ENCODE measurements at places on chromosomes 3 and 15.

DNA sequence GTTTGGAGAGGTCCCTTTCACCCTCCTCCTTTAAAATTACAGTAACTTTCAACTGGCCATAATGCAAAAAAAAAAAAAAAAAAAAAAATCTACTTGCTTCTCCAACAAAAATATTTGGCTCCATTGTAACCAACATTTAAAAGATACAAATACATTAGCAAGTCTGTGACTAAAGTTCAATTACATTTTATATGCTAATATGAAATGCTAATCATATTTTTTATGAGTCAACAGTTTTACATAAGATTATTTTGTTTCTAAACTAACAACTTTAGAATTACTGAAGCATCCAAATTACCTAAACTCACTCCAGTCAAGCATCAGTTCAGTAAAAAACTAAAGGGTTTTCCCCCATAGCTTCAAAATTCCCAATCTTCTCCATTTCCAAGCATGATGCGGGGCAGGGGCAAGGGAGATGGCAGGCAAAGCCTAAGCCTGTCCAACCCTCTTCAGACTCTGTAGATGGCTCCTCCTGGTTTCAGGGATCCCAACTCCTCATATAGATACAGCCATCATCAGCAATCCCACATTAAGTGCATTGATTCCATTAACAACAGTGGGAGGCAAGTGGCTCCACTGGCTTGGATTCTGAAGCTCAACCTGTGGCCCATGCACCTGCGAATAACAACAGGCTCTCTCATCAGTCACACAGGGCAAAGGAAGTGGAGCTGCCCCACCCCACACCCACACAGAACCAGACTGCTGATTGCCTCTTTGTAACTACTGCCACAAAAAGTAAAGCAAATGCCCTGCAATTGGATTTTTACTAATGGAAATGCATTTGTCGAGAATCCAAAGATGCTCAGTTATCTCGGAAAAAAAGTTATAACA is 15.0 kb downstream of the SFMBT1 start:
- DNase-seq = no peak

DNA sequence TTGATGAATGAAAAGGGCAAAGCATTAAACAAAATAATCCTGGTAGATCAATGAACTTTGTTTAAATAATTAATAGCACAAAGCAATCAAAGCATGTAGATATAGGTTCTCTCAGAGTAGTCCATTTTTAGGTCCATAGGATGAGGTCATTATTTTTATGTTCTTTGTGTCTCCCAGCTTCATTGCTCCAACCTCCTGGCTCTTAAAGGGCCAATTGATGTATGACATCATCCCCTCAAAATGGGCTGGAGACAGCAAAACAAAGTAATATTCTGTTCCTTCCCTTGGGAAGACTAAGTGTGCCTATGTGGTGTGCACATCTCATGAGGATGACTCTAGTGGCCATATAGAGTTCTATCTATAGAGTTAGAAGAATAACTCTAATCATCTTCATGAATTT is 49.5 kb downstream of the HMG20A start:
- DNase-seq = no peak

- no peak for DNase-seq
Observed at GRCh38 chr3:138781012-138781470, 53.7 kb downstream of the PIK3CB start.

DNA sequence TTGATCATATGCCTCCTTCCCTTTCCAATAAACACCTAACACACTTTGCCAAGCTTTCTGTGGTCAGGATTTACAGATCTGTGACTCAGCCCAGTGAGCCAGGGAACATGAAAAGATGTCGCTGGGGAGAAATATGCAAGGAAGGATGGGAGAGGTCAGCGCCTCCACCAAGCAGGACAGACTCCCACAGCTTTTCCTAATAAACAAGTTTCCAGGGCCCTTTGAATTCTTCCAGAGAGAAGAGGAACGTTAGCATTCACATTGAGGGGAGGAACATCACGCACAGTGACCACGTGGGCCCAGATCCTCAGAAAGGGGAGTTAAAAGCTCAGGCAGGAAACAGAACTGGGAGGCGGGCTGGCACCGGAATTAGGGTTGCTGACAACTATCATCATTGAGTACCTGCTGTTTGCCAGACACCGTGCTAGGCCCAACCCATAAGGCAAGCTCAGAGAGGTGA is 33.3 kb upstream of the MRPS22 start:
- no peak for DNase-seq

- no peak for DNase-seq
Observed at GRCh38 chr3:184651904-184652303, 60.0 kb downstream of the MAGEF1 start.

DNA sequence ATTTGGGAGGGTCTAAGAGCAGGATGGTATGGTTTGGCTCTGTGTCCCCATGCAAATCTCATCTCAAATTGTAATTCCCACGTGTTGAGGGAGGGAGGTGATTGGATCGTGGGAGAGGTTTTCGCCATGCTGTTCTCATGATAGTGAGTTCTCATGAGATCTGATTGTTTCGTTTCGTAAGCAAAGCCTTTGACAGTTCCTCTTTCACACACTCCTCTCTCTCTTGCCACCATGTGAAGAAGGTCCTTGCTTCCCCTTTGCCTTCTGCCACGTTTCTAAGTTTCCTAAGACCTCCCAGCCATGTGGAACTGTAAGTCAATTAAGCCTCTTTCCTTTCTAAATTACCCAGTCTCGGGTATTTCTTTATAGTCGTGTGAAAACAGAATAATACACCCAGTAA is 553.7 kb downstream of the TAFA4 start:
- no peak for DNase-seq

DNA sequence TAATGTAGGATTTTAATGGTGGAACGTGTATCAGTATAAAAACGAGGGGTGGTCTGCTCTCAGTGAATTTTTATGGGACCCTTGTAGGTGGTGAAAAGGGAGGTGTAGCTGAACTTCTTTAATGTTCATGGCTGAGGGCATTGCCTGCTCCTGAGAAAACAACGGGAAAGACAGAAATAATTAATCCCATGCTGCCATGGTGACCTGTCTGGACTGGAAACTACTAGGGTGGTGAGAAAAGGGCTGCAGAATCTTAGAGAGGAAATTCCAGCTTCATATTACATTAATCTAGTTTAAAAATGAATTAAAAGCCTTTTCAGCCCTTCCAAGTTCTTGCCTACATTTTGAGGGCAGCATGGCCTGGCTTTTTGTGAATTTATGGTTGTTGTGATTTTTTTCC is 47.6 kb downstream of the ZBTB38 start:
- DNase-seq = no peak

DNA sequence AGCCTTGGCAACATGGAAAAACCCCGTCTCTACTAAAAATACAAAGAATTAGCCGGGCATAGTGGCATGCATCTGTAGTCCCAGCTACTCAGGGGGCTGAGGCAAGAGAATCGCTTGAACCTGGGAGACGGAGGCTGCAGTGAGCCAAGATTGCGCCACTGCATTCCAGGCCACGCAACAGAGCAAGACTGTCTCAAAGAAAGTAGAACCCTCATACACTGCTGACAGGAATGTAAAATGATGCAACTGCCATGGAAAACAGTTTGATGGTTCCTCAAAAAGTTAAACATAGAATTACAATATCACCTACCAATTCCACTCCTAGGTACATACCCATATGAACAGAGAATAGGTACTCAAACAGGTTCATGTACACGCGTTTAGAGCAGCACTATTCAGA is 158.9 kb downstream of the TBC1D5 start:
- no peak for DNase-seq

- no peak for DNase-seq
Observed at GRCh38 chr15:100635406-100636071, 33.1 kb downstream of the ASB7 start.

DNA sequence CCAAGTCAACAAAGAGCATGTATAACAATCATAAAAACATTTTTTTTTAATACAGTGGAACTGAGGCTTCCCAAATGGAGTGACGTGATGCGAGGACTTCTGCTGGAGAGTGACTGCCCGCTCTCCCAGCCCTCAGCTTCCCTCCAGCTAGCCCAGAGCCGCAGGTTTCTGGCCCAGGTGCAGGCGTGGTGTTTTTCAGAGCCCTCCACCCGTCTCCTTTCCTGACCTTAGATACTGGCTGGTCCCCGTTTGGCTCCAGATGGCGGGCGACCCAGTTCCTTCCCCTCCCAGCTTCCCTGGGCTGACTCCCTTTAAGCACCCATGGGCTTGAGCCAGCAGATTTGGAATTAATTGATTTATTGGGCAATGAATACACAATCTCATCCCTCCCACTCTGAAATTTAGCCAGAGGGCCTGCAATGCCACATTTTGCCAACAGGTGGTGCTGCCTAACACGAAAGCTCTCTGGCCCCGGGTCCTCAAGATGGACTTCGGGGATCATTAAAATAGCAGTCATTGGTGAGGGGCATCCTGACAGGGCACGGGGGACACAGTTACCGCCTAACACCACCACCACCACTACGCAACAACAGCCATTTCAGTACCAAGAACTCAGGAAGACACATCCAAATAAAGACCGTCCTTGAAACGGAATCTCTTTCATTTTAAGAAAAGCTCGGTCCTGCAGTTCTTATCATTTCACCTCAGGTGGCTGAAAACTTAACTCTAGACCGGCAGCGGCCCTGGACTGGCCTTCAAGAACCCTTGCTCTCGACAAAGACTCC is 47.5 kb upstream of the MUC4 start:
- no peak for DNase-seq

DNA sequence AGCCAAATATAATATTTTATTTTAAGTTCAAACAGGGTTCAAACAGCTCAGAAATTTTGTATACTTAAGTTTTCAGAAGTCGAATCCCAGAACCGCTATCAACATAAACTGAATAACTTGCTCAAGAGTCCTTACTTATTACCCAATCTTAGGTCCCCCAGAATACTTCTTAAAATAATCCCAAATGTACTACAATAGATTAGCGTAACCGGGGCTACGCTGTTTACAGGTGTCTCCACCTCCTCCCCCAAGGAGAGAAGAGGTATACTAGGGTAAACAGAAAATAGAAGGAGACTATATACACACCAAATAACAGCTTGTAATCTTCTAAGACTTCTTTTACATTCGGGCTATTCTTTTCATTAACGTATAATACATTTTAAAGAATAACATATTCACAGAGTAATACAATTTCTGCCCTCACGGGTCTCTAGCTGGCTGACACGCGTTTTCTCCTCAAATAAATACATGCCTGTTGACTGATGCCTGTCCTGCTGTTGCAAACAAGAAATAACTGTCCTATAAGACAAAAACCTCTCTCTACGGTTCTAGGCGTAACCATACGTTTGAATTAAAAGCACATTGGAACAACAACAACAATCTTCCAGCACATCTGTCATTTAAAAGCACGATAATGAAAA is 1.3 kb downstream of the DENND4A start:
- no peak for DNase-seq

GRCh38 chr15:67080118-67080899 is 14.9 kb downstream of the SMAD3 start:
- DNase-seq = no peak

DNA sequence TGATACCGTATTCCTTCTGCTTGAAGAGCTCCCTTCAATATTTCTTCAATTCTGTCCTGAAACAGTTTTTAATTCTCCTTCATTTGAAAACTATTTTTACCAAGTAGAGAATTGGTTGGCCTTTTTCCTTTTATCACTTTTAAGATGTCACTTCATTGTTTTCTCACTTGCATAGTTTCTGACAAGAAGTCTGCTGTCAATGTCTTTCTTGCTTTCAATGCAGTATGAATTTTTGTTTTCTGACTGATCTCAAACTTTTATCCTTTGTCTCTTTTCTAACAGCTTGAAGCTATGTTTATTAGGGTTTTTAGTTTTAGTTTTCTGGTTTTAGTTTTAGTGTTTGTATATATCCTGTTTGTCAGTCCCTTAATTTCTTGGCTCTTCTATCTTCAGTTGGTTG is 364.8 kb upstream of the TPRG1 start:
- DNase-seq = no peak

DNA sequence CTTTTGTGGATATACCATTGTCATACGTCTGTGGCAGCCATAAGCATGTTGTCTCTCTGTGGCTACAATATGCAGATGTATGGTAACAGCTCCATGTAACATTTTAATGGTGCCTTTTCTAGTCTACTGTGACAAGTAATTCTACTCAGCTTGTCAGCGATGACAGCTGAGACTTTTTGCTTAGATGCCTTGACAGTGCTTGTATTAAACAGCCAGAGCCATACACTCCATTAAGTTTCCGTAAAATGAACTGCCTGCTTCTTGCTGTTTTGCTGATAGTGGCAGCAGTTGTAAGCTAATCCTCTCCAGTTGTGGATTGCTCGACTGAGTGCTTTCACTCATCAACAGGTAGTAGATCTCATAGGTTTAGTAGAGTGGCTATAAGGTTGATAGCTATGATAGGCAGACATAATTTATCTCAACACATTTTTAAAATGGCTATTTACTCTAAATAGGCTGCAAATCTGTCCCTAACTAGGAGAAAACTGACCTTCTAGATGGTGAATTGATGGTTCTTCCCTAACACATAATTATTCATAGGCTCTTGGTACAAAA is 260.2 kb upstream of the NAALADL2 start:
- DNase-seq = no peak

DNA sequence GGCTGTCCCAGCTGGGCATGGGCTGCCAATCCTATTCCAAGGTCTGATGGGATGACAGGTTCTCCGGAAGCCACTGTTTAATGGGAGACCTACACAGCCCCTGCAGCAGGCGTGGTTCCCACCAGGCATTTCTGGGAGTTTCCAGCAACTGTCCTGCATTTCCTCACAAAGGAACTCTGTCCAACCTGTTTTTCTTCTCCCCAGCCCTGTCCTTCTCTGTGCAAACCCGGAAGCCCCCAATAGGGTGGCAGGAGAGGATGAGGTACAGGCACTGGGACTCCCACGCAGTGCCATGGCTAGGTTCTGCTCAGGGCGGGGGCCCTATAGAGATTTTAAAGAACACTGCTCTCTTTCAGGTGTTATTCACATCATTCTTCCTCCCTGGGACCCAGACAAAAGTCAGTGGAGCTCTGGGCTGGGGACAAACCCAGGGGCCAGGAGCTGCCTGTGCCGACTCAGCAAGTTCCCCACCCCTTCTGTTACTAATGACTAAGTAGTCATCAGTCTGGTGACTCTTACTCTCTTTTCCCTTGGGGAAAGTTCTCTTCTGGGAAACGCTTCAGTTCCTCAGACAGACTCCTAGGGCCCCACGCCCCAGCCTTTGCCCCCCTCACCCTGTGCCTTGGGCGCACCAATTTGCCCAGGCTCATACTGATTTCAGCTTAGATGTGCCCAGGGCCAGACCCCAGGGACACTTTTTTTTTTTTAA is 97.7 kb downstream of the CD47 start:
- no peak for DNase-seq

- DNase-seq = no peak
Observed at GRCh38 chr3:77283108-77283507, 243.2 kb downstream of the ROBO2 start.

DNA sequence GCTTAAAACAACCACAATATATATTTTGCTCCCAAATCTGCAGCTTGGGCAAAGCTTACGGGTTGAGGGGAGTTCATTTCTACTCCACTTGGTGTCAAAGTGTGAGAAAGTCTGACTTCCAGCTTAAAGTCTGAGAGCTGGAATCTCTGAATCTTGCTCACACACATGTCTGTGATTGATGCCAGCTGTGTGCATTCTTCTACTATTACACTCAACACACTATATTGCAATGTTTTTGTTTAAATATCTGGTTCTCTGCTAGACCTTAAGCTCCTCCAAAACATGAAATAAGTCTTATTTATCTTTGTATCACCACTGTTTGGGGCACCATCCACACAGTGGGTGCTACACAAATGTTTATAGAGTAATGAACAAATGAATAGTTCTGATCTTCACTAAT is 36.7 kb upstream of the SECISBP2L start:
- no peak for DNase-seq
